ENCODE measurements at places on chromosomes 7 and 10.

DNA sequence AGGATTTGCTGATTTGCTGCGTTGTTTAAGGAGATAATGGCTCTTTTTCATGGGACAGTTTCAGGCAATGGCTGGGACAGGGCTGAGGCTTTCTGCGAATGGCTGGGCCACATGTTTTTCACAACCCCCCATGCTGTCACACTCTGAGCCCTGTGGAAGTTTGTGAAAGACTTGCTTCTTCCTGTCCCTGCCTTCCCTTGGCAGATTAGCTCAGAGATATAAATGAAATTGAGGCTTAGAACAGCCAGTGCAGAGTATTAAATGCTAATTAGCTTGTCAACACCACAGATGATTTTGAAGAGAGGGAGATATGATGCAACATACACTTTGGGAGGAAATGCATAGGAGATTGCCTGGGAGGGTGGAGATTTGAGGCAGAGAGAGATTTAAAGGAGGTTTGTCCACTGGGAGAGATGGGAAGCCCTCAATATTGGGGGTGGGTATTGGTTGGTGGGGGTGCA lies 232.0 kb downstream of the SH2D4B start:
- DNase-seq: no peak

DNA sequence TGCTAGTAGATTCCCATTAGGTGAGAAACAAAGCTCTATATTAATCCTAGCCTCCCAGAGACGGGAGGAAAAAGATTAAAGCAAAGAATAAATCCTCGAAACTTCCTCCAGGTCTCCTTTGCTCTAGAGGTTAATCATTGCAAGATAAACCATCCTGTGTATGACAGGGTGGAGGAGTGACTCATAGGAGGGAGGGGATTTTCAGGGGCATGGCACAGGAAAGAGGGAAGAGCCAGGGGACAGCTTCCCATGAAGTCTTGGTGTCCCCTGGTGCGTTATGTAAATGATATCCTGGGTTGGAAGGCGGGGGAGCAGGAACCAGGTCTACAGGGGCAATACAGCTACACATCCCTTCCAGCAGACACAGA lies 780 bp downstream of the CYP3A5 start:
- no peak for DNase-seq

- DNase-seq: no peak
Measured at GRCh38 chr10:43821103-43821502, 172.4 kb upstream of the ZNF32 start.

DNA sequence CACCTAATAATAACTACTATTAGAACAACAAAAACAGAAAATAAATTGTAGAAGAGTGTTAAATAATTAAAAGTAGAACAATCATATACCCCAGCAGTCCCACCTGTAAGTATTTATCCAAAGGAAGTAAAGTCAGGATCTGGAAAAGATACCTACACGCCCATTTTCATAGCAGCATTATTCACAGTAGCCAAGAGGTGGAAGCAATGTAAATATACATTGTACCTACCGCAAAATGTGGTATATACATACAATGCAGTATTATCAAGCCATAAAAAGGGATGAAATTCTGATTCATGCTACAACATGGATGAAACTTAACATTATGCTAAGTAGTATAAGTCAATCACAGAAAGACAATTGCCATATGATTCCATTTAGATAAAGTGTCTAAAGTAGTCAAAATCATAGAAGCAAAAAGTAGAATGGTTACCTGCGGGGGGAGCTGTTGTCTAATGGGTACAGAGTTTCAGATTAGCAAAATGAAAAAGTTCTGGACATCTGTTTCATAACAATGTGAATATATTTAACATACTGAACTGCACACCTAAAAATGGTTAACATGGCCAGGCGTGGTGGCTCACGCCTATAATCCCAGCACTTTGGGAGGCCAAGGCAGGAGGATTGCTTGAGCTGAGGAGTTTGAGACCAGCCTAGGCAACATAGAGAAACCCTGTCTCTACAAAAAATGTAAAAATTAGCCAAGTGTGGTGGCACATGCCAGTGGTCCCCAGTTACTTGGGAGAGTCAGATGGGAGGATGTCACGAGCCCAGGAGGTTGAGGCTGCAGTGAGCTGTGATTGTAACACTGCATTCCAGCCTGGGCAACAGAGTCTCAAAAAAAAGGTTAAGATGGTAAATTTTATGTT lies 6.0 kb upstream of the TMED4 start:
- peak; percentile 37 for DNase-seq

DNA sequence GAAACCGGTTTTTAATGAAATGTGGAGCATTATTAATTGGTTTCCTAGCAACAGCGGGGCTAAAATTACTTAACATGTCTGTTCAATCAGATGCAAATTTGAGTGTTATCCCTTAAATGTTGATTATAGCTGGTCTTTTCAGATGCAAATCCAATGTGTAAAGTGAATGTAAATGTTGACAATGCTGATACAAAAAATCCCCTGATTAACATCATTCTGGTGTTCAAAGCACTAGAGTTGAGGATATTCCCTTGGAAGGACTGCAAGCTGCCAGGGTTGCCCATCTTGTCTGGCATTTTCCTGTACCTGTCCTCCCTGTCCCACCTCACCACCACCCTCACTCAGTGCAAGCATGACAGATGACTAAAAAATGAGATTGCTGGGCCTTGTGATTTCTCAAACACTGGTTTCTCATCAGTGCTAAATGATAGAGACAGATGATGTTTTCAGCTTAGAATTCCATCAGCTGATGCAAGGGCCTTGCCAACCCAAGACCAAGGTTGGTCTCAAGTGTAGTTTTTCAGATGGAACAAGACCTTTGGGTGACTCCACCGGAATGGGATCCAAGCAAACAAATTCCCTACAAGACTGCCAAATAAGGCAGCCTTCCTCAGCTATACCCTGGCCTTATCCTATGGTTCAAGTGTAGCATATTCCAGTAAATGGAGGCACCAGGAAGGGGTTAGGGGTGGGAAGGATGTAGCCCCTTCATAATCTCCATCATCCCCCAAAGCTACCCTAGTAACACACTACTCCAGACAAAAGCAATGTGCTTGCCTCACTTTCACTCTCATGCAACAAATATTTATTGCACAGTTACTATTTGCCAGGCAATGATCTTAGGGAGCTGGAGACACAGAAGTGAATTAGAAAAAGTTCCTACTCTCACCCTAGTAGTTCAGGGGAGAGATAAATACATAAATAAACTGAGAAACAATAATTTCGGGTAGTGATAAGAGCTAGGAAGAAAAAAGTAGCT lies 54.9 kb downstream of the JAZF1 start:
- DNase-seq: no peak

DNA sequence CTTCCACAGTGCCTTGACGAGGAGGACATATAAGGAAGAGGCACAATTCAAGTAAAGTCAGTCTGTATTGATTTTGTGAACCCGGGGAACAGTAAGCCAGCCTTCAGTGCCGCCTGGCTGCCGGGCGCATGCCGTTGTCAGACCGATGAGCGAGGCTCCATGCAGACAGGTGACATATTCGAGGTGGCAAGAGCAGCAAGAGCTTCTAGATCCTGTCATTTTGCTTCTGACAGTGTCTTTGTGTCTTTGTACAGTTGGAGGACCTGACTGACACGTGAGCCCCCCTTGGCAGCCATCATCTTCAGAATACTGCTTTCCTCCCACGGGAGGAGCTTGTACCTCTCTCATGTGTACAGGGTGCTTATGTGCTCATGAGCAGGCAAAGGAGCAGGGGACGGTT lies 387.5 kb upstream of the GALNT17 start:
- no peak for DNase-seq

- peak; percentile 32 for DNase-seq
Measured at GRCh38 chr10:32318476-32318896, 28.5 kb downstream of the EPC1 start.

Data from globus pallidus (tissue), 1 donor.